ENCODE measurements at places on chromosomes 2 and 18. TPM values are rescaled to one million over a fixed set of nuclear protein-coding genes. Genes with fewer than 3 reads are reported as not detected.
A peak's percentile ranks its signal among the peaks of the same experiment; 100 is the strongest.

DNA sequence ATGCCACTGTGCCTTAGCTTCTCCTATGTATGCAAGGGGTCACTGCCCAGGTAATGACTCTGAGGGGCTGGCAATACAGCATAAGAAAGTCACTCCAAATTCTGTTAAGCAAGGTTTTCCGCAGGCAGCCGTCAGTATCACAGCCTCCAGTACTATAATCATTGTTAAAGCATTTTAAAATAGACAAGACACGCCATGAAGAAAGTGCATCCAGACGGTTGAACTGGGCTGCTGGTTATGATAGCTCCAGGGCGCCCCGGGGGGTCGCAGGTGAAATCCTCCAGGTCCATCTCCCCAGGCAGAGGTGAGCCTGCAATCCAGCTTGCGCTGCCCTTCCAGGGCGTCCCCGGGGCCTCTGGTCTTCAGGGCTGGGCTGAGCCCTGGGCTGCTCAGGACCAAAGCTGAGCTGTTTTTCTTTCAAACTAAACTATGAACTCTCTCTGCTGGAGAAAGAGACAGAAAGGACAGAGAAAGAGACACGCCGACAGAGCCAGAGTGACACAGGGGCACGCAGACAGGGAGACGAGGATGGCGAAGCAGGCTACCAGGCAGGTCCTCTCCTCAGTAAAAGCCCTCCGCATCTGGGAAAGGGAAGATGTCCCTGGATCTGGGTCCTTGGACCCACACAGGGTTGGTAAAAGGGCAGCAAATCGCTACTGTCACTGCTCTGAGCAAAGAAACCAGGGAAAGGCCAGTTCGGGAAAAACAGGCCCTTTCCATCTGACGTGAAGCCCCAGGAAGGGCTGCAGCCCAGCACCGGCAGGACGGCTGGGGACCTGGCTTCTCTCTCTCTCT, 2.1 kb upstream of the TWIST2 start:
- H3K4me1 ChIP-seq, result no peaks in the 10 kb centered on the region
- H3K27ac ChIP-seq, result no peak overlapping the region
- no peak overlapping the region for H3K4me3 ChIP-seq
- no peak for DNase-seq

- no peaks in the 10 kb centered on the region for H3K36me3 ChIP-seq
- H3K4me1 ChIP-seq, result no peaks in the 10 kb centered on the region
- no peak overlapping the region for H3K4me3 ChIP-seq
- no peaks in the 10 kb centered on the region for H3K27me3 ChIP-seq
- no peak overlapping the region for H3K27ac ChIP-seq
These were observed 123.8 kb downstream of the ERBB4 start for GRCh38 chr2:212414767-212415211.

DNA sequence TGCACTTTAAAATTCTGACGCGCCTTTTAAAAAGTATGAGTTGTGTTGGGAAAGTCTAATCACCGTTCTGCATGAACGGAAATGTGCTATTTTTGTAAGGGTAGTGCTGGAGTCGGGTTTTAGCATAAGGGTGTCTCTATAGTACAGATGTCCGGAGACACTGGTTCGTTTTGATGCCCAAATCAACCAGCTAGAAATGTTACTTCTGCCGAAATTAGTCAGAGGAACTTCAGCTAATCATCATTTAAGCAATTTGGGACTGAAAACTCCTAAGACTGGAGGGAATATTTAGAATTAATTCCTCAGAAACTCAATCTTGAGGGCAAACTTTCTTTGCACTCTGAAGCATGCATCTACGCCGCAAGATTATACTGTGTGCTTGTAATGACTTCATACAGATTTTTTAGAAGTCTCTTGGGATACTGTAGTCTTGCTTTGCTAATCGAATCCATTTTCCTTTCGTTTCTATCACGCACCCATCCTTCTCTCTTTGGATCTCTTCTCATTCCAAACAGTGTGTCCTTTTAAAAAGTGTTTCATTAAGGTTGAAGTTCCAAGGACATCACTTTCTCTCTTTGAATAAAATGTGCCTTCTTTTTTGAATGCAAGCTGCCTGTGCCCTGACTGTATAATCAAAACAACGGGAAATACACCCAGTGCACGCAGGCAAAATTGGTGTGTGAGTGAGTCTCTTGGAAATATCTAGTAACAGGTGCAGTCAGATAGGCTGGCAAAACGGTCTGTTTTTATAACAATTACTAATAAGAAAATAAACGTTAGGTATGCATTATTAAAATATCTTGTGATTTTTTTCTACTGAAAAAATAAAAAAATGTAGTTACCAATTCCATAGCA, 270.9 kb upstream of the TCF4 start:
- no peaks in the 10 kb centered on the region for H3K27me3 ChIP-seq
- peak; percentile 18 for DNase-seq
- H3K4me3 ChIP-seq, result peak overlapping the region; percentile 50
- no peak overlapping the region for H3K27ac ChIP-seq

DNA sequence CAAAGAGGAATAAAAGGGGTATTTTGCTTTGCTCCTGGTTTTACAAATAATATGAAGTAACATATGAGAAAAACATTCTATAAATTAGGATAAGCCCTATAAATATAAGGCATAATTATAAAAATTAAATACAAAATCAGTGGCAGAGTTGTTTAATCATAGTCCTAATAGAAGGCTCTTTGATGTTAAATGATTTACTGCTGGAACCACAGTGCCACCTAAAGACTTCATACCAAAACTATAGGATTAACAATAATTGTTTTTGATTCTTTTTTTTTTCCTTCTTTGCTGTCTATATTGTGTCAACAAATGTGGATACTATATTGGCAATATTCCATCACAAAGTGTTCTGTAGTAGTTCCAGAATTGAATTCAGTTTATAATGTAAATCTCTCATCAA, 837.7 kb upstream of the SLC39A10 start:
- DNase-seq, result peak; percentile 60
- H3K36me3 ChIP-seq, result no peaks in the 10 kb centered on the region
- no peak overlapping the region for H3K4me3 ChIP-seq
- H3K27ac ChIP-seq, result no peak overlapping the region

DNA sequence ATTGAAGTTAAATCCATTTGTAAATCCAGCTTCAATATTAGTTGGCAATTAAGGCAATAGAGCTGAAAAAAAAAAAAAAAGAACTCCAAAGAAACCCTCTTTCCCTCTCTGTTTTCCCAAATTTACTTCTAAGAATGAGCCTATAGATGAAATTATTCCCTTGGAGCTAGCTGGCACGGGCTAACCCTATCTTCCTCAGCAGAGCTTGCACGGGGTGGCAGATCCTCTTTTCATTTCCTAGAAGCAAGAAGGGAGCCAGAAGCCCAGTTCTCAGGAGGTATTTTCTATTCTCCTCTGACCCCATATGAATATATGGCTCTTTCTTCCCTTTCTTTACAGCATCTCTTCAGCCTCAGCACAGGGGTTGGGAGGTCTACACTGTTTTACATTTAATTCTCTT, 426.0 kb downstream of the TGIF1 start:
- H3K27me3 ChIP-seq, result no peaks in the 10 kb centered on the region
- H3K36me3 ChIP-seq, result no peaks in the 10 kb centered on the region
- no peak overlapping the region for H3K4me3 ChIP-seq

ARHGEF33 gene
- 0.05 TPM for total RNA-seq

SLC5A7 gene
- not detected for total RNA-seq

ACMSD gene
- not detected for total RNA-seq

All from SJCRH30 (cell line).